Midbrain (tissue), 1 donor: ENCODE measurements at places on chromosomes 12 and 14.

GRCh38 chr12:81039231-81039630 lies 38.6 kb upstream of the ACSS3 start:
- no peak for DNase-seq

- no peak for DNase-seq
Observed at GRCh38 chr12:59452259-59452658, 143.6 kb upstream of the SLC16A7 start.

- no peak for DNase-seq
Observed at GRCh38 chr14:61437381-61437780, 116.0 kb downstream of the PRKCH start.

DNA sequence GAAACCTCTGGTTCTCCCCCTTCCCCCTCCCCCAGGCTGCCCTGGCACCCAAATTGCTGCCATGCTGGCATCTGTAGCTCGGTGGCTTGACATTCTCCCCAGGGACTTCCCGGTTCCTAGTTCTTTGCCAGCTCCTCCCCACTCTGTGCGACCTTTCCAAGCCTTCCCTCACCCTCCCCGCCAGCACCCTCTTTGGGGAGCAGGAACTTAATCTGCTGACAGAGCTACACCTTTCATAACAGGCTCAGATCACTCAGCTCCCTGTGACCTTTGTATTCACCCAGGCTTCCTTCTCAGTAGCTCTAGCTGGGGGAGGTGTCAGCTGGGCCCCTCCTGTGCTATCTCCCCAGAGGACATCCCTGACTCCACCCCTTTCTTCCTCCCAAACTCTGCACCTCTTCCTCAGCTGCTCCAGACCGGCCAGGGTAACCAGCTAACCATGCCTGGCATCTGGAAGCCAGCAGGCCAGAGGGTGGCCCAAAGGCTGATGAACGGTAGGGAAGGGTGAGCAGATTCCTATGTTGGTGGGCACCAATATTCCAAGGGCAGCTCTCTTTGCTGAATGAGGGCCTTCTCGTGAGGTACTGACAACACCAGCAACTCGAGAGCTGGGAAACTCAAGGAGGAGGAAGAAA lies 1.8 kb upstream of the COX14 start:
- DNase-seq = no peak

GRCh38 chr14:91374879-91375702 lies 42.5 kb downstream of the CCDC88C start:
- peak; percentile 5 for DNase-seq

DNA sequence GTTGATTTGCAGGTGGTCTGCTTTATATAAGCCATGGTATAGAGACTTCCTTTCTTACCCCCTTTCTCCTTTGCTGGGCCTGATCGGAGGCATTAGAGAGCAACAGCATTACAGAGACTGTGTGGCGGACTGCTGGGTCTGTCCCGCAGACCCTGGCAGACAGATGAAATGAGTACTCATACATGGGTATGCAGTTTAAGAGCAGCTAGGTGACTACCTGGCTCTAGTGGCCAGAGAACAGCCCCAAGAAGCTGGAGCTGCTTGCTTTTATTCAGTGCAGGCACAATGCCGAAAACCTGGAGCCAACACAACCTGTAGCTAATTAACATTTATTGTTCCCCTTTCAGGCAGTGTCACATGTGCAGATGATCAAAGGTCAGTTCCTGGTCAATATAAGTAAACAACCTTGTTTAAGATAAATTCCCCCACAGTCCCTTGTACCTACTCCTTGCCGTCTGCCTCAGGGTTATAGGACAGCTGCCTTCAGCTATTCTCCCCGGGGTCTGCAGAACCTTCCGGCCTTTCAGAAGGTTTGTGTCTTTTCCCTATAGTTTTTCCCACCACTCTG lies 160.0 kb downstream of the TRHDE start:
- DNase-seq = no peak

- DNase-seq = no peak
Observed at GRCh38 chr14:21647380-21647779, 6.3 kb upstream of the OR4E2 start.
